ENCODE measurements at places on chromosomes 12 and 14.

DNA sequence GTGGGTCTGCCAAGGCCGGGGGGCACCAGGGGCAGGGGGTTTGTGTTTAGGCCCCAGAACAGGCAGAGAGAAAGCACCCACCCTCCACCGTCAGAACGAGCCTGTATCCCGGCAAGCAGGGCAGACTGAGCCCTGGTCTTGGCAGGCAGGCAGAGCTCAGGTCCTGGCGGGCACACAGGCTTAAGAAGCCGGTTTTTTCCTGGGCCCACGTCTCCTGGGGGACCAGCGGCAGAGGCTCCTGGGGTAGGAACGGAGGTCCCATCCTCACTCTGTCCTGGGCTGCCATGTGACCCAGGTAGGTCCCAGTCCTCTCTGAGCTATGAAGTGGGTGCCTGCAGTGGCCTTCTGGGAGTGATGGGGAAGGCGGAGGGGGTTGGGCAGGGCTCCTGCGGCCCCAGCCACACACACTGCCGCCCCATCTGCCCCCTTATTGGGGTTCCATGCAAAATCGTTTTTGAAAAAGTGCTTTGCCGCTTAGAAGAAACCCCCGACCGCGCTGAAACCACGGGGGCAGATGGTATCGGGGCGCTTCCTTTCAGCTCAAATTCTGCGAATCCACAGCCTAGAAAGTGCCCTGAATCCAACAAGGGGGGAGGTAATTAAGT, 24.2 kb downstream of the SH2B3 start:
- DNase-seq, result no peak

GRCh38 chr12:37546901-37547475, 769.6 kb upstream of the ALG10B start:
- no peak for DNase-seq

- no peak for DNase-seq
These were observed 26.0 kb upstream of the SPATA7 start for GRCh38 chr14:88359500-88359899.

GRCh38 chr14:20498622-20499021, 6.7 kb upstream of the RNASE10 start:
- DNase-seq, result peak; percentile 23

- DNase-seq, result no peak
These were observed 432.2 kb upstream of the MDGA2 start for GRCh38 chr14:48107646-48108045.

GRCh38 chr12:93186131-93186530, 191.6 kb upstream of the NUDT4 start:
- DNase-seq, result no peak

DNA sequence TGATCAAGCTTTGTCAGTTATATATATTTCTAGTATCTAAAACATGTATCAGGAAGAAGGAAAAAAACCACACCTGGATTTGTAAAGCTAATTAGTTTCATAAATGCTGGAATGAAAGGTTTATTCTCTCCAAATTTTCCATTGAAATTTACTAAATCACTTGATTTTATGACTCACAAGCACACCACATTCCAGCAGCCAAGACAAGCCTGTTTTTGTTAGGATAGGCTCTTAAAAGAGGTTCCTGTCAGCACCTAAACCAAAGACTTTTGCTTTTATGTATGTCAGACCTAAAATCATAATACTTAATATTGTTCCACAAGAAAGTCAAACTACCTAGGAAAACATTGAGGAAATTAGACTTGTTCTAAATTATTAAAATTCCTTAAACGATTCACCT, 85.3 kb upstream of the PAWR start:
- no peak for DNase-seq

DNA sequence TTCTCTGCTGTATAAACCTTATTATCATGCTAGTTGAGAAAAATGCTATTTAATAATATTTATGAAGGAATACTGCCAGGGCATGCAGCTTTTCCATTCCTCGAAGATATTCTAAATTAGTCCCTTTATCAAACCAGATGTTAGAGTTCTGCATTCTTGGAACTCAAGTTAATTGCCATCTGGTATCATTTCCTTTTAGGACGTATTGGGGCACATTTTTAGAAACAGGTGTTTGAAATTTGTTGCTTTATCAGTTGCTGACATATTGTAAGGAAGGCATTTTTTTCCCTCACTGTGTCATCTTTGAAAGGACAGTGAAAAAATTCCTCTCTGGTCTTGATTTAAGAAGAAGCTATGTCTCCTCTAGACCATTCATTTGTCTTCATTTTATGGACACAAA, 471.2 kb upstream of the PRICKLE1 start:
- no peak for DNase-seq
